ENCODE measurements at places on chromosomes 1 and 21.

GRCh38 chr1:81118550-81118949 is 682.2 kb upstream of the ADGRL2 start:
- no peak for DNase-seq

- DNase-seq = no peak
These were observed 6.6 kb upstream of the ETV3L start for GRCh38 chr1:157105988-157106812.

GRCh38 chr1:182015360-182015759 is 46.2 kb downstream of the ZNF648 start:
- DNase-seq = peak; percentile 30

- no peak for DNase-seq
These were observed 20.1 kb downstream of the UBE2U start for GRCh38 chr1:64223329-64224151.

Measured in iPS-NIHi11 (cell line).